Upper lobe of right lung (tissue), 1 donor: ENCODE measurements at places on chromosomes 6 and 20.

DNA sequence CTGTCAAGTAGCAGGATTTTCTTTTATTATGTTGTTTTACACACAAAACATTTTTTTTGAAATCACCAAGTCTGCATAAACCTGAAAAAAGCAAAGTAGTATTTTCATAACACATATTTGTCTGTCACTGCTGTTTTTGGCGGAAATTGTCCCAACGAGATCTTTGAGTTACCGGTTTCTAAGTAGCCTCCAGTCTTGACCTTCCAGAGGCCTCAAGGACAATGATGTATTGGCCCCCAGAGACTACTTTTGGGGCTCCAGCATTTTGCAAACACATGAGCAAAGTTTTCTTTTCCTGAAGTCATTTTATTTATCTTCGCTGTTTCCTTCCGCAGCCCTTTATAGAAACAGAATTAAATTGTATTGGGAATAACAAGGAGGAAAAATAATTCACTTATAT lies 862.6 kb downstream of the KIF16B start:
- DNase-seq: no peak

GRCh38 chr6:158514176-158514575 lies 45.7 kb upstream of the TMEM181 start:
- no peak for DNase-seq

- DNase-seq: no peak
Observed at GRCh38 chr6:34319471-34319885, 70.7 kb upstream of the SMIM29 start.

DNA sequence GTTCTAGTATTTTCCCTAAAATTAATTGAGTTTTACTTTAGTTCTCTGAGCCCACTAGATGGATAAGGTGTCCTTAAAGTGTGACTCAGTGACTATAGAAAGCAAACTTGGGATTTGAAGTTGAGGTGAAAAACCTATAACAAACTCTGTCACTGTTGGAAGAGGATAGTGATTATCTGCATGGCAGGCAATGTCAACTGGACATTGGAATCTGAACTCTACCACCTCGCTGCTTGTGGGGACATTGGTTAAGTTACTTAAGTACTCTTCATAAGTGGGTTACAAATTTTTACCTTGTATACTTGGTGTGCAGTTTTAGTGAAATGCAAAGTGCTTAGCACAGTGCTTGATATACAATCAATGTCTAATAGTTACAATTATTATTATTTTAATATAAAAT lies 87.9 kb upstream of the B3GAT2 start:
- DNase-seq: no peak

DNA sequence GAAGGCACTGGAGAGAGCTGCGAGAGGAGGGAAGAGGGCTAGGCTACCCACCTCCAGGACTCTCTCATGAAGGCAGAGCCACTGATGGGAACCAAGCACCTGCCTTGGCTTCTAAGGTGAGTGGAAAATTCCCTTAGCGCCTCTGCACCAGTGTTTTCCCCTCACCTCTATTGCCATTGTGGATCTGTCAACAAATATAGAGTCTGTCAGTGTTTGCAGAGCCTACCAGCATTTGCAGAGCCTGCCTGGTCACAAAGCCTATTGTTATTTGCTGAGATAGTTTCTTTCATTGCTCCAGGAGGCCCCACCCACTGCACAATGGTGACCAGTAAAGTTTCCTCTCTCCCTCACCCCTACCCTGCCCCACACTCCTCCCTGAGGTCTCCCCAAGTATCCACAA lies 141.9 kb downstream of the MRPL14 start:
- no peak for DNase-seq

DNA sequence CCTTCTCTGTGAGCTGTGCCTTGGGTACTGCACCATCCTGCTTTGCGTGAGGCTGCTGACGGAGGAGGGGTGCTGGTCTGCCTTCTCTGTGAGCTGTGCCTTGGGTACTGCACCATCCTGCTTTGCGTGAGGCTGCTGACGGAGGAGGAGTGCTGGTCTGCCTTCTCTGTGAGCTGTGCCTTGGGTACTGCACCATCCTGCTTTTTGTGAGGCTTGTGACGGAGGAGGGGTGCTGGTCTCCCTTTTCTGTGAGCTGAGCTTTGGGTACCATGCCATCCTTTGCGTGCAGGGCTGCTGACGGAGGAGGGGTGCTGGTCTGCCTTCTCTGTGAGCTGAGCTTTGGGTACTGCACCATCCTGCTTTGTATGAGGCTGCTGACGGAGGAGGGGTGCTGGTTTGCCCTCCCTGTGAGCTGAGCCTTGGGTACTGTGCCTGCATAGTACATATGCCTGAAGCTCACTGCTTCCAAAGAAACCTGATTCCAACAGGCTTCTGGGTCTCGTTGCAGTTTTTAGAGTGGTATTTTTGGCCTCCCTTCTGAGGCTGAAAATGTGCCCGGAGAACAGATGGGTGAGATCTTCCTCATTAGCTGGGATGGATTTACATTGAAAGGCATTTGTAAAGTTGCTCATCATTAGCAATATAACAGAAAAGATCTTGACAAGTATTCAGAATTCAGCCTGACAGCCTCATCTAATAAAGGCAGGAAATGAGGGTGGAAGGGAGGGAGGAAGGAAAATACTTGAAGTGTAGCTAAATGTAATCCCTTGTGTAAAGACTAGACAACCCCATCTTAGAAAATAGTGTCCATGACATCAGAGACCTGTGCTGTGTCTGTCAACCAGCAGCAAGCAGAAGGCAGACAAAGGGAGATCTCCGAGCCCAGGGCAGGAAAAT lies 46.8 kb upstream of the UNC93A start:
- no peak for DNase-seq

DNA sequence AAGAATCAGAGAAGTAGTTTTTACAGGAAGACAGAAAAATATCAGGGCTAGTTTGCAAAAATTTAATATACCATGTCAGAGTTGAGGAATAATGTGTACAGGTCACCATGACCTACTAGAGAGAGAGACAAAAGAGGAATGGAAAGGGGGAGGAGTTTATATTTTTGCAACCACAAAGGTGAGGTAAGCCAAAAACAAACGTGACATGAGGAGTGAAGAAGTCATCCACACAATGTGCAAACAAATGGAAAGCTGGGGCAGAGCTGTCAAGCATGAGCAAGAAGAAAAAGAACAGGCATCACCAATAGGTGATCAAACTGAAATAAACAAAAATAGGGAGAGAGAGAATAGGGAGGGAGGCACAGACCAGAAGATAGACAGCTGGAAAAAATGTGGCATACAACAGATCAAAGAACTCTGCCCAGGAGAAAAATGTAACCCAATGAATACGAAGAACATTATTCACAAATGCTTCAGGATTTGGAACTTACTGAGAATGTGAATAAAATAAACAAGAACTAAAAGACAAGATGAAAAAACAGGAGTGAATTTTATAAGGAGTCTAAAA lies 15.5 kb downstream of the RARS2 start:
- DNase-seq: no peak

DNA sequence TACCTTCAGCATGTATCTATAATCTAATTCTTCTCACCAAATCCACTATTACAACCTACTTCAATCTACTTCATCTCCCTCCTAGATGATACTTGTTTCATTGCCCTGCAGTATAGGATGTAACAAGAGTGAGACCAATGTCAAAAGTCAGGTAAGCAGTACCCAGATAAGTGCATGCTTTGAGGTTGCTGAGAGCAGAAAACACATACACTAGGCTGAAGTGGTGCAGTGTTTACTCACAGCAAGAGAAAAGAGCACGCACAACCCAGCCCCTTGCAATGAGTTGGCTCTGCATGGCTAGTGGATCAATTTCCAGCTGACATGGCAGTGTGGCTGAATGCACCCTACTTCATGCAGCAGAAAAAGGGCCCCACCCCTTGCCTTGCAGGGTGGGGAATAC lies 199.9 kb downstream of the EPHA7 start:
- DNase-seq: no peak

- DNase-seq: no peak
Observed at GRCh38 chr6:103516336-103516735, 1343.4 kb downstream of the HACE1 start.

GRCh38 chr6:79797912-79798311 lies 149.4 kb downstream of the ELOVL4 start:
- DNase-seq: no peak
